Pons (tissue), 1 donor: ENCODE measurements at places on chromosomes 2 and 18.

- DNase-seq, result no peak
These were observed 50.4 kb downstream of the MYO5B start for GRCh38 chr18:50144540-50144939.

- DNase-seq, result no peak
These were observed 58.2 kb downstream of the SLC9A2 start for GRCh38 chr2:102677244-102678215.

- DNase-seq, result no peak
These were observed 613.2 kb upstream of the ACVR2A start for GRCh38 chr2:147231607-147232006.

- no peak for DNase-seq
These were observed 4.5 kb downstream of the HES6 start for GRCh38 chr2:238235331-238235732.

- no peak for DNase-seq
These were observed 328.2 kb upstream of the COL3A1 start for GRCh38 chr2:188645986-188646385.

DNA sequence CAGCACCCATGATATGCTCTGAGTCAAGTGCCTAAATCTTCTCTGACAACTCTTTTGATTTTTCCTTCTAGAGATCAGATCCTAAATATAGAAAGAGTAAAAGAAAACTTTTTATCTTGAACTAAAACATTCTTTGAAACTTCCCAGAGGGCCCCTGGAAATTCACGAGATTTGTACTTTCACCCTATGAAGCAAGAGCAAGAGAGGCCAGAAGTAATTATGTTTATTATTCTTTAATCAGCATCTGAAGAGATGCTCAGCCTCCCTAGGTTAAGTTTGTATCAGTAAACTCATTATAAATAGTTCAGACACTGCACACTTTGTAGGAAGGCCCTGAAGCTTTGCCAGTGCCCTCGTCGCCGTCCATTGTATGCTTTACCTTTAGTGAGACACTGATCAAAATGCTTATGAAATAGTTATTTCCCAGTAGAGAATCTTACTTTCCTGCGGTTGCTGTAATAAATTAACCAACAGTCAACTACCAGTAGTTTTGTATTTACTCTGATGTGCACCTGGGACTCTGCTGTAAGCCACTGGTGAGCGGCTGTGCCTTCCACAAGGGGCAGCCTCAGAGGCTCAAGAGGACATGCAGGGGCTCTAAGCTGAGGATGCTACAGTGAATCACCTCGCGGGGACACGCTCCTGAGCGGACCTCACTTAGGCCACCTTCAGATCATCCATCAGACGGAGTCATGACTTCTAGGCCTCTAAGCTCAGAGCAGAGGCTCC lies 71.9 kb downstream of the BIN1 start:
- DNase-seq, result no peak

- no peak for DNase-seq
These were observed 118.2 kb downstream of the PAX3 start for GRCh38 chr2:222180619-222181018.

- DNase-seq, result no peak
These were observed 989.4 kb upstream of the NXPH2 start for GRCh38 chr2:139769633-139770032.

DNA sequence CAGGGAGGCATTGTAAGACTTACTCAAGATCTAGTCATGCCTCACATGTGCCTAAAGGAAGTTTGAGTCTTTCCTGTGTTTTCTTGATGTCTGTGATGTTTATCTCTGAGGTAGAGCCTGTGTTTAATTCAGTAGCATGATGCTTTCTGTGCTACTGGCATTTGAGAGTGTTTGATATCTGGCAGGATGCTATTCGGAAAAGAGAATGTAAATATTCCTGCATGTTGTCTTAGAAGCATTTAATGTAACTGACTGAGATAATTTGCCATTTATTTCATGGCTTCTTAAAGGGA lies 58.8 kb downstream of the GREB1L start:
- no peak for DNase-seq

DNA sequence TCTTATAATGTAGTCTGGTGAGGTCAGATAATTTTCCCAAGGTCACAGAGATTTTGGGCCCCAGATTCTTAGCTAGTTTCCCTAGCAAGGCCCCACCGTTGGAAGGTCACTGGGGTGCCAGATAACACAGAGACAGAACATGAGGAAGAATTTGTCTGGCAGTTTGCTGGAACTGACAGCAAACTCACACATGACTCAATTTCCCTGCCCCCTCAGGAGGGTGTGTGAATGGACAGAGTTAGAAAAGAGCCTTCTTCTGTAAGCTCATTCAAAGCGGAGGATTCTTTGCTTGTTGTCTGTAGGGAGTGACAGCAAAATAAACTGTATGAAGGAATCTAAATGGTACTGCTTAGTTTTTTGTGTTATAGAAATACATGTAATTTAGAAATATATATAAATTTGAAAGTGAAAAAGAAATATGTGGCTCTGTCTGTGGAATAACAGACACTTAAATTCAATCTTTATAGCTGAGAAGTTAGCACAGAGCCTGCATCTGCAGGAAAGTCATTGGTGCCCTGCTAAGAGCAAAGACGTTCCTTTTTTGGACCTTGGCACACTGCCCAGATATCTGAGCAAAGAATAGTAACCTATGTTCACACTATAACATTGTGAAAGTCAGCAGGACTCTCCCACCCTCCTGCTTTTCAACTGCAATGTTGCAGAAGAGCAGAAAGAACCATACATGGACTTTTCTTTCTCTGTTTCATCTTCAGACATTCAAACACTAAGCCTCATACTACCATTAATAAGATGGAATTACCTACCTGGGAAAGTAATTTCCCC lies 2.1 kb downstream of the MDH1 start:
- no peak for DNase-seq

DNA sequence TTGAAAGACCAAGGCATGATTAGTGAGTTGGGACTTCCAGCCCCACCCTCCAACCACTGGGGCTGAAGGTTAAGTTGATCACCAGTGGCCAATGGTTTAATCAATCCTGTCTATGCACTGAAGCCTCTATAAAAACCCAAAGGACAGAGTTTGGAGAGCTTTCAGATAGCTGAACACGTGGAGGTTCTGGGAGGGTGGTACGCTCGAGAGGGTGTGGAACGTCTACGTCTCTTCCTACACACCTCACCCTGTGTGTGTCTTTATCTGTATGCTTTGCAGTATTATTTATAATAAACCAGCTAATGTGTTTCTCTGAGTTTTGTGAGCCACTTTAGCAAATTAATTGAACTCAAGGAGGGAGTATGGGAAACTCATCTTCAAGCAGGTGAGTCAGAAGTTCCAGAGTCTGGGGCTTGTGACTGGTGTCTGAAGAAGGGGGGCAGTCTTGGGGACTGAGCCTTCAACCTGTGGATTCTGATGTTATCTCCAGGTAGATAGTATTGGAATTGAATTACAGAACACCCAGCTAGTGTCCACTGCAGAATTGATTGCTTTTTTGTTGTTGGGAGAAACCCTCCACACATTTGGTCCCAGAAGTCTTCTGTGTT lies 20.3 kb downstream of the ACTR3 start:
- DNase-seq, result no peak

DNA sequence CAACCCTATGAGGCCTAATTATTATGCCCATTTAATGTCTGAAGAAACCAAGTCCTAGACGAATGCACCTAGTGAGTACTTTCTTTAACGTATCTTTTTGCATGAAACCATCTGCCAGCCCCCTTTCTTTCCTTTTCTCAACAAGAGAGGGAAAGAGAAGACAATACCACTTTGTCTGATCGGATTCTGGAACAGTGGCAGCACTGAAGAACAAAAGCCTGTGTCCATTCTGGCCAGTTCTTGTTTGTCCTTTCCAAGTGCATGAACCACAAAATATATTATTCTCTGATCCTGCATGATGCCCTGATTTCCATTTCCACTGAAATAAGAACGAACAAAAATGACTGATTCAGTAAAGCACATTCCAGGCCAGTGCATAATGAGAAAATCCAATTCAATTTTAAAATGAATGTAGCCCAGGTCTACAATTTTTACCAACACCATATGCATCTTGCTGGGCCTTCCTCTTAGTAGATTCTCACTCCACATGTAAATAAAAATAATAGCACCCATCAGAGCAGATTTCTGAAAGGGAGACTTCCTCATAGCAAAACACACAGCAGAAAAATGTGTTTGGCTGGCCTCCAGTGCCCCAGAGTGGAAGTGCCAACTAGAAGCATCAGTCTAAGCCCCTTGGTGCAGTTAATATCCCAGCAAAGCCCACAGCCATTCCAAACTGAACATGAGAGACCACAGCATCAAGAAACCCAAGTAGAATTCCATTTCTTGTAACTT lies 422.6 kb upstream of the ID2 start:
- DNase-seq, result peak; percentile 98

DNA sequence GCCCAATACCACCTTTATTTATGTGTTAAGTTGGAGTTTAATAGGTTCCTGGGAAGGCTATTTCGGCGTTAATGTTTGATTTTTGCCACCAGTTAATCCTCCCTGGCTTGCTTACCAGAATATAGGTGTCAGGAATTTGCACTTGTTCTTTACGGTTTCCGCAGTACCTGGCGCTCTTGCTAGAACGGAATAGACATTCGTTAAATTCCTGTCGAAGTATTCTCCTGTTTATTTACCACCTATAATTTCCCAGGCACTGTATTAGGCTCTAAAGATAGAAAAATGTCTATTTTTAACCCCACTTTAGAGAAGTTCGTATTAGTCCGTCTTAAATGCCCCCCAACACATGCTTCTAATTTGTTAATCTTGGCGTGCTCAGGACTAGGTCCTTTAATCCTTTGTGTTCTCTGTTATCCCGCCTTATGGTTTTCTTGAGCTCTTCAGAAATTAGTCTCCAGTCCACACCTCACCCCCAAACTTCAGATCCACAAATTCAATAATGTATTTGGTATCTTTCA lies 575 bp downstream of the CCDC150 start:
- no peak for DNase-seq

DNA sequence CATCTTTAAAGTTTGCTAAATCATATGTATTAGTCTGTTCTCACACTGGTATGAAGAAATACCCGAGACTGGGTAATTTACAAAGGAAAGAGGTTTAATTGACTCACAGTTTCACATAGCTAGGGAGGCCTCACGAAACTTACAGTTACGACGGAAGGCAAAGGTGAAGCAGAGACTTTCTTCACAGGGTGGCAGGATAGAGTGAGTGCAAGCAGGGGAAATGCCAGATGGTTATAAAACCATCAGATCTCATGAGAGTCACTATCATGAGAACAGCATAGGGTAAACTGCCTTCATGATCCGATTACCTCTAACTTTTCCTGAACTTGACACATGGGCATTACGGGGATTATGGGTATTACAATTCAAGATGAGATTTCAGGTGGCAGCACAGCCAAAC lies 1075.2 kb upstream of the NRXN1 start:
- no peak for DNase-seq

DNA sequence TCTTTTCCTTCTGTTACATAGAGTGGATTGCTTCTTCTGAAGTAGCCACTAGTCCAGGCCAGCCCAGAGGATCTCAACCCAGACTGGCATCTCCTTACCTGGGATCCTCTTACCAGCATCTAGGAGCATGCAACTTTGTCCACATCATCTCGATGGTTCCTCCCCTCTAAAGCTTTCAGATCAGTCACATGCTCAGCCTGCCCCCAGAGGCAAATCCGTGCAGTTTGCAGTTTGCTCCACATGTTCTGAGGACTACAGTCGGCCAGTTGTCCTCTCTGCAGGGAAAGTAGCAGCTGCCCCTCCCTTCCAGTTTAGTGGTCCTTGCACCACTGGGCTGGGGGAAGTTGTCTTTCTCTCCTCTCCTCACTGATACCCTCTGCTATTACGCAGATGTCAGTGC lies 259.8 kb upstream of the APCDD1 start:
- DNase-seq, result no peak

GRCh38 chr2:198385856-198386255 lies 581.5 kb downstream of the PLCL1 start:
- no peak for DNase-seq

DNA sequence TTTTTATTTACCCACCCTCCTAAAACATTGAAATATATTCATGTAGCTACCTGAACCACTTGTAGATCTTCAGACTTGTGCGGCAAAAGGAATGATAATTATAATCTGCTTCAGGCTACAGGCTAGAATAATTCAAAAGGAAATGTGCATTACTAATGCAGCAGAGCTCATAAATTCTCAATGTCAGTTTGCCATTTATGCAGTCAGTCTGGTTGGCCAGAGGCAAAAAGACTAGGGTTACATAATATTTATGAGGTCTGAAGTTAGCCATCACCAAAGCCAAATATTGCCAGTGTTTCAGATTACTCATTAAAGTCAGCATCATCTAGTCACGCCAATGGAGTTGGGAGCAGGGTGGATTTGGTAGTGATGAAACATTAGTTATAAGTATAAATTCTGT lies 38.9 kb downstream of the METAP1D start:
- no peak for DNase-seq

- peak; percentile 59 for DNase-seq
These were observed 11.5 kb downstream of the GNLY start for GRCh38 chr2:85705680-85706039.

GRCh38 chr2:130371723-130372054 lies 15.8 kb downstream of the PTPN18 start:
- peak; percentile 51 for DNase-seq

DNA sequence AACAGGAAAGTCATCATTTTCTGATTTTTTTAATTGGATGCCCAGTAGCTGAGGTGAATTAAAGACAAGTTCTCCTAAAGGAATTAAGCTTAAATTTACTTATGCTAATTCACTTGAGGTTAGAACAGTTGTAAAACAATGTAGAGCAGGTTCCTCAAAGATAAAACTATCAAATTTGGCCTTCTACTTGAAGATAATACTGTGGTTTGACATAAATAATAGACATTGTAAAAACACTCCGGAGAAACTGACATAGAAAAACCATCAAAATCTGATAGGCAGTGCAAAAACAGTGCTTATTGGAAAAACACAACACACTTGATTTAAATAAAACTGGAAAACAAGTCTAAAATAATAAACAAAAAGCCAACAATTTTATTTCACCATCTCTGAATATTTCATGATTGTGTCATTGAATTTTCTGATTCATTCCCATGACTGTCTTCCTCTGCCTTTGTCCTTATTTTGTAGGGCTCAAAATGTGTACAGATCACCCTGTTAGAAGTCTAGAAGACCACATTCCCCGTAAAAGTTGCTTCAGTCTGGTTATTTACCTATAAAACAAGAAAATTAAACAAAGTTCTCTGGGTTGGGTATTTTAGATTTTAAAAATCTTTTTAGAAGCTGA lies 28.3 kb upstream of the SLC40A1 start:
- no peak for DNase-seq

DNA sequence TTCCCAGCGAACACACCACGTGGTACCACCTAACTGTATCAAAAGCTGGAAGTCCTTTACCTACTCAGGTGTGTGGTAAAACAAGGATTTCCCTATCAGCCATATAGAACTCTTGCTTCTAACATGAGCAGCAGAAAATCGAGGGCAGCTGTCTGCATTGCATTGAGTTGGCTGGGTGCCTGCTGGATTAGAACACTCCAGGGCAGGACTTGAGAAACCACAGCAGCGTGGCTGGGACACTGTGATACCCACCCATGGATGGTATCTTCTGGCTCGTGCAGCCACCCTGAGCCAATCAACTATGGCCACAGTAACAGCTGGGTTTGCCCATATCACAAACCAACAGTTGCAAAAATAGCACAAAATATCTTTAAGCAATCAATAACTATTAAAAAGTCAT lies 188.3 kb downstream of the FBXO15 start:
- no peak for DNase-seq
